SJCRH30 (cell line): ENCODE measurements at places on chromosomes 4 and X. TPM values are rescaled to one million over a fixed set of nuclear protein-coding genes. Genes with fewer than 3 reads are reported as not detected.

DNA sequence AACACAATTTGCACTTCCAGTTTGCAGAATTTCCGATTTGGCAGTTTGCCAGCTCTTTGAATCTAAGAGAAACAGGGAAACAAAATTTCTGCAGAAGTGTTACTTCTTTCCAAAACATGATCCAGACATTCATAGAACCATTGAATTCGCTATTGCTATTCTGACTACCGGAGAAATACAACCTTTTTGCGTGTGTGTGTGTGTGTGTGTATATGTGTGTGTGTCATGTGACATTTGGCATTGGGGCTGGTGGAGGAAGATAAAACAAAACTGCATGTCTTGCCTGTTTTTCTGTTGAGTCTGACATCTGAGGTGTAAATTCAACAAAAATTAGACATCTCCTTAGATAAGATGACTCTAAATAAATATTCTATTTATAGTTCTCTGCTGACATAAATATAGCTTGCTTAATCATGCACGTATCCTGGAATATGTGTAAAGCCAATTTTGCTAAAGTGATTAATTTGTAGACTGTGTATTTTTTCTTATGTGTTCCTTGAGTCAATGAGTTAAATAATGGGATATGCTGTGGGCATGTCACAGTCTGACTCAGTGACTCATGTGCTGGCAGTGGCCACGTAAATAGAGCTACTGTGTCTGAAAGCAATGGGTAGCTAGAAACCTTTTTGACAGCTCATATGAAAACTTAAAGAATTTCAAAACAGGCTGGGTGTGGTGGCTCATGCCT is 98.9 kb downstream of the HPGD start:
- no peak overlapping the region for H3K27ac ChIP-seq
- peak; percentile 2 for DNase-seq
- no peaks in the 10 kb centered on the region for H3K4me1 ChIP-seq
- no peaks in the 10 kb centered on the region for H3K36me3 ChIP-seq
- no peak overlapping the region for H3K4me3 ChIP-seq

DNA sequence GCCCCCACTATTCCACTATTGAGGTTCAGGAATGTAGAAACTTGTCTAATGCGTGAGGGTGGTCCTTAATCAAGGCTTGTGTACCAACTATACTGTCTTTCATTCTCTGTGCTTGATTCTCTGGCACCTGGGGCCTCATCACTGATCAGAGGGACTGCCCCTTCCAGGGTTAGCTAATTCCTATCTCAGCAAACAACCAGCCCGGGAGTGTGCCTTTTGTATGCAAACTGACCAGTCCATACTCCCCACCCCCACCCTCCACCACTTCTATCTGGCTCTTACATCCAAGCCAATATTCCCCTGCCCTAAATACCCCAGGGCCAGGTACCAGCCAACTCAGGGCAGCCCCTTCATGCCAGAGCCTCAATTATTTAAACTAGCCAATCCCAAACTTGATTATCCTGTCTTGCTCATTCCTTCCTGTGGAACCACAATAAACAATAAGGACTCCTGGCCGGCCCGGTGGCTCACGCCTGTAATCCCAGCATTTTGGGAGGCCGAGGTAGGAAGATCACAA is 59.3 kb downstream of the FTHL17 start:
- H3K4me1 ChIP-seq, result no peaks in the 10 kb centered on the region
- H3K27me3 ChIP-seq, result no peaks in the 10 kb centered on the region
- H3K4me3 ChIP-seq, result no peak overlapping the region
- no peaks in the 10 kb centered on the region for H3K36me3 ChIP-seq

GRCh38 chr4:158845311-158846041 is 76.7 kb downstream of the FNIP2 start:
- DNase-seq, result no peak
- H3K27ac ChIP-seq, result no peak overlapping the region
- H3K4me3 ChIP-seq, result no peak overlapping the region
- no peaks in the 10 kb centered on the region for H3K27me3 ChIP-seq
- no peaks in the 10 kb centered on the region for H3K4me1 ChIP-seq

- no peak overlapping the region for H3K4me3 ChIP-seq
- no peaks in the 10 kb centered on the region for H3K36me3 ChIP-seq
- no peaks in the 10 kb centered on the region for H3K27me3 ChIP-seq
- no peak for DNase-seq
Measured at GRCh38 chrX:42530027-42530426, 247.9 kb downstream of the PPP1R2C start.

DNA sequence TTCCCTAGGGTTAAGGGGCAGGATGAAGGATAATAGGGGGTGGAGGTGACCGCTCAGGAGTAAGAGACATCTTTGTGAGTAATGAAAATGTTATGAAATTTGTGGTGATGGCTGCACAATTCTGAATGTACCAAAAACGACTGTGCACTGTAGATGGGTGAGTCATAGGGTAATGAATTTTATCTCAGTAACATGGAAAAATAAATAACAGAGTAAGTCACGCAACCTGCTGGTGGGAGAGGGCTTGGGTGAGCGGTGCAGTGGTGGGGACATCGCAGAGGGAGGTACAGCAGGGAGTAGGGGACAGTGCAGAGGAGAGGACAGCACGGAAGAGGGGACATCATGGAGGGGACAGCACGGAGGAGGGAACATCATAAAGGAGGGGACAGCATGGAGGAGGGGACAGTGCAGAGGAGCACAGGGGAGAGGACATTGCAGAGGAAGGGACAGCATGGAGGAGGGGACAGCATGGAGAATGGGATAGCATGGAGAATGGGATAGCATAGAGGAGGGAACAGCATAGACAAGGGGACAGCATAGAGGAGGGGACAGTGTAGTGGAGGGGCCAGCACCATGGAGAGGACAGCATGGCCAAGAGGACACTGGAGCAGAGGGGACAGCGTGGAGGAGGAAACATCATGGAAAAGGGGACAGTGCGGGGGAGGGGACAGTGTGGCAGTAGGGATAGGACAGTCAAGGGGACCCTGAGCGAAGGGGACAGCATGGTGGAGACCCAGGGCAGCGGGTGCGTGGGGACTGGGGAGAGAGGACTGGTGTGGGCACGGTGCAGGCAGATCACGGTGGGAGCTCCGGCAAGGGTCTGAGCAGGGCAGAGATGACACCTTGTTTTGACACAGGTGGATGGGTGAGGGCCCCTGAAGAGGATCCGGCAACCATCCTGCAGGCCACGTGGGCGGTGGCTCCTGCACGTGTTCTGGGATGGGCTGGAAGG is 68.5 kb upstream of the MXD4 start:
- H3K27me3 ChIP-seq, result no peaks in the 10 kb centered on the region
- no peak overlapping the region for H3K27ac ChIP-seq
- H3K4me1 ChIP-seq, result no peaks in the 10 kb centered on the region
- no peaks in the 10 kb centered on the region for H3K36me3 ChIP-seq

DNA sequence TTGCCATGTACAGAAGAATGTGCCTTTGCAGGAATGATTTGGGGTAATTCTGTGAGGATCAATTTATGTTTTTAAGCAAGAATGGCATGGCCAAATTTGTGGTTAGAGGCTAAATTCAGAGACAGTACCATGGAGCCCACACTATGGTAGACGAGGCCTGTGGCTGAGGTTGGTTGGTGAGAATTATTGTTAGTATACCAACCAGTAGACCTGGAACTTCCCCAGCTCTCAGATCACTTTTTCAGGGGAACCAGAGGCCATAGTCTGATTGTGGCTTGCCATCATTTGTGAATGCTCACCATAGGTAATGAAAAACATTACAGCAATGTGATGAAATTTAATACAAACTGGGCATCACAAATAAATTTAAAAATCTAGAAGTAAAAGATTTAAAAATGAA is 56.3 kb downstream of the SHISA3 start:
- H3K36me3 ChIP-seq, result no peaks in the 10 kb centered on the region
- H3K4me3 ChIP-seq, result no peak overlapping the region
- peaks cover 17% of the 10 kb centered on the region for H3K4me1 ChIP-seq
- H3K27ac ChIP-seq, result no peak overlapping the region
- H3K27me3 ChIP-seq, result 0 out of 2 replicates have a peak, but pooled peaks cover 4% of the 10 kb centered on the region

DNA sequence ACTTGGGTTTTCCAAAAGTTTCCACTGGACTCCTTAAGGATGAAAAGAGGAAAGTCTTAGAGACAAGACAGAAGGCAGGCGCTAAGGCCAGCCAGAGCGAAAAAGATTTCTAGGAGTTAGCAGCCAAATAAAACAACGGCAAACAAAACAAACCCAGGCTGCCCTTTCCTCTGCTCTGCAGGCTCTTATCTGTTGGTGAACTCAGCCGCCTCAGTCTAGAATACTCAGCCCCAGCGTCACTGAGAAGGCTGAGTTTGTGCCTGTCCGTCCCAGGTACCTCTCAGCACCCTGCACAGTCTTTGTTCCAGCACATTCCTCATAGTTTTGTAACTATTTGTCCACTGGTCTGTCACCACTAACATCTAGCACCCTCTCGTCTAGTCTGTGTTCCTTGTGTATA is 75.6 kb upstream of the FAM9C start:
- DNase-seq, result no peak
- peaks cover 5% of the 10 kb centered on the region; the same call in 1 of the 2 replicates for H3K4me1 ChIP-seq

DNA sequence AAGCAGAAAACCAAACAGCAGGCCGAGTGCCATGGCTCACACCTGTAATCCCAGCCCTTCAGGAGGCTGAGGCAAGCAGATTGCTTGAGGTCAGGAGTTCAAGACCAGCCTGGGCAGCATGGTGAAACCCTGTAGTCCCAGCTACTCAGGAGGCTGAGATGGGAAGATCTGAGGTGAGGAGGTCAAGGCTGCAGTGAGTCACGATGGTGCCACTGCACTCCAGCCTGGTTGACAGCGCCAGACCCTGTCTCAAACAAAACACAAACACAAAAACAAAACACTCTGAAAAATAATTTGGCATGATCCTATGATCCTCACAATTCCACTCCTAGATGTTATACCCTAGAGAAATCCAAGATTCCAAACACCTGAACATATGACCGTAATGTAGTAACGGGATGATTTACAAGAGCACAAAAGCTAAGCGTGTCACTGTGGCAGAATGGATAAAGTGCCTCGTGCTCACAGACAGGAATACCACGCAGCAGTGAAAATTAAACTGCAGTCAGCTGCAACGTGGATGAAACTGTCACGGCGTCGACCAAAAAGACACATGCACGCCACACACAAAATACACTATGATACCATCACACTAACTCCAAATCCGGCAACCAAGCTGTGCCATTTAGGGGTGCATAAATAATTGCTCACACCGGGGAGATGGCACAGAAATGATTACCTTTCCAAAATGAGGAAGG is 1.7 kb downstream of the NELFA start:
- no peaks in the 10 kb centered on the region for H3K27me3 ChIP-seq
- H3K4me1 ChIP-seq, result no peaks in the 10 kb centered on the region
- H3K4me3 ChIP-seq, result peak overlapping the region; percentile 89

DNA sequence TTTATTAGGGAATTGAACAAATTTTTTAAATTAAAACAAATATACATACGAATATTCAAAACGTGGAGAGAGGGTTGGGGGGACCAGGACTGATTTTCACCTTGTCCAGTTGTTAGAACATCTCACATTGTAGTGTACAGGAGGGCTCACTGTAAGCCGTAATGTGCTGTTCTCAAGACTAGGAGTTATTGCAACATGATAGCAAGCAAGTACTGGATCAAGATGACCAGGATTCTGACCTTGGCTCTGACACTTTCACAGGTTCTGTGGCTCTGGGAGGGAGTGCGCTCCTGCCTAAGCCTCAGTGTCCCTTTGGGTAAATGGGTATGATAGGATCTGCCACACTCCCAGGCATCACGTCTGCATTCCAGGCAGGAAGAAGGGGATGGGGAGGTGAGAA is 59.0 kb downstream of the SORCS2 start:
- no peak for DNase-seq
- no peak overlapping the region for H3K4me3 ChIP-seq
- peaks cover 62% of the 10 kb centered on the region for H3K4me1 ChIP-seq
- no peak overlapping the region for H3K27ac ChIP-seq

DNA sequence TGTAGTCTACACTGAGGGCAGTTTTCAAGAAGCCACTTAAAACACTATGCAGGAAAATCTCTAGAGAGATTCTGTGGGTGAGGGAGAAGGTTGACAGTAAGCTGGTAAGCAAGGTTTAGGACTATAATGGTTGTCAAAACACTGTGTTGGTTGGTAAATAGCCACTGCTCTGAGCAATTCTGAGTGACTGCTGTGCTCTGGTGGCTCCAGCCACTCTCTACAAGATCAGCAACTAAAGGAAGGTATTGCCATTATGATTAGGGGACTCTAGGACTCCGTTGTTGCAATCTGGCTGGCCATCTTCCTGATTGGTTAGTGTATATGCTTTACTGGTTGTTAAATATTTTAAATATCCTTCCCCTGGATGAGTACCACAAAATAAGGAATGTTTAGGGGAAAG is 5.5 kb upstream of the FAM47E start:
- H3K36me3 ChIP-seq, result no peaks in the 10 kb centered on the region
- H3K4me1 ChIP-seq, result no peaks in the 10 kb centered on the region
- H3K27me3 ChIP-seq, result no peaks in the 10 kb centered on the region
- no peak for DNase-seq

DNA sequence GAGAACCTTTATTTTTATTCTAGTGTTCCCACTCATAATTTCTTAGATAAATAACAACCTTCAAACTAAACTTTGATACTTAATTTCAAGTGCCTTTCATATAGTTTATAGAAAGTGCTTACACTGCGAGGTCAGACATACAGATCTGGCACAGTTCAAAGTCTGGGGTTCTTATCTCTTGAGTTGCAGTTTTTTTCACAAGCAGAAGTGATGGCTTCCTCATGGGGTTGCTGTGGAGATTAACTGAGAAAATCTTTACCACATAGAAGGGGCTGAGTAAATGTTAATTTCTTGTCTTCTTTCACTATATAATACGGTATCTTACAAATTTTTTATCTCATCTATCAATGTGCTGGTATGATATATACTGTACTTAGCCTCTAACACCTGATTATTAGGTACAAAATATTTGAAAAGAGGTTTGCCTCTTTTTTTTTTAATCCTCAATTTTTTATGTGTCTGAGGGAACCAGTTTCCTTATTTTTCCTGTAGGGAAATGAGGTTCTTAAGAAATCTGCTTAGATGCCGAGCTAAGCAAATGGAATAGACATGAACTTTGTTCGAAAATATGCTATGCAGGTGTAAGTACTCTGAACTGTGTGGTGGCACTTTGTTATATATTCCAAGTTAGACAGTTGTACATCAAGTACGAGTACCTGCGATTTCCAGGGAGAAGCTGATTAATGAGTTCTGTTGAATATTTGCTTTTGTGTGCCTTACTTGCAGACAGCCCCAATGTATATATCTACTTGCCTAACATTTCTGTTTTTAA is 3.3 kb downstream of the ING2 start:
- H3K36me3 ChIP-seq, result peaks cover 15% of the 10 kb centered on the region; the same call in 1 of the 2 replicates
- no peak overlapping the region for H3K27ac ChIP-seq
- H3K4me3 ChIP-seq, result no peak overlapping the region

DNA sequence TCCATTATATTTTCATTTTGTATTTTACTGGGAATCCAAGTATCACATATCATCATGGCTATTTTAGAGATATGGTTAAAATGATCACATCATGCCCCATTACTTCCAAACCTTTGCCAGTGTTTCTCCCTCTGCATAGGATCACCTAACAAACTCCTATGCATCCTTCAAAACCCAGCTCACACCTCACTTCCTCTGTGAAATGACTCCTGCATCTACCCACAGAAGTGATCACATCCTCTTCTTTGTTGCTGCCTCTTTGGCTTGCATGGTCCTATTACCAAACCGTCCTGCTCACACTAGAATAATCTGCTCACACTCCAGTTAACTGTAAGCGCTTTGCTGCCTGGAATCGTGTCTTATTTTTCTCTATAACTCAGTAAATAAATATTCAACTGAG is 74.7 kb upstream of the C4orf50 start:
- H3K4me1 ChIP-seq, result no peaks in the 10 kb centered on the region

The CFAP99 gene
- not detected in 2 replicates for total RNA-seq

The DLG3 gene
- 50.1 and 67.5 TPM in 2 replicates for total RNA-seq

The GAGE12E gene
- not detected in 2 replicates for total RNA-seq

The STAP1 gene
- total RNA-seq, result 0.08 and 0.58 TPM in 2 replicates

The RPS6KA3 gene
- total RNA-seq, result 89.3 and 92.0 TPM in 2 replicates

The ZFP42 gene
- not detected in 2 replicates for total RNA-seq

The ZNF732 gene
- not detected in 2 replicates for total RNA-seq

The CXCL1 gene
- total RNA-seq, result 0.23 TPM in 1 of 2 replicates, not detected in the other
